Activated T-cell treated with anti-CD3 and anti-CD28 coated beads, Interleukin-2, amount 50 U/mL, for 72 hours (primary cell): ENCODE measurements at places on chromosomes 7 and 10.

- no peak for DNase-seq
Observed at GRCh38 chr10:78859769-78860168, 209.0 kb upstream of the ZMIZ1 start.

DNA sequence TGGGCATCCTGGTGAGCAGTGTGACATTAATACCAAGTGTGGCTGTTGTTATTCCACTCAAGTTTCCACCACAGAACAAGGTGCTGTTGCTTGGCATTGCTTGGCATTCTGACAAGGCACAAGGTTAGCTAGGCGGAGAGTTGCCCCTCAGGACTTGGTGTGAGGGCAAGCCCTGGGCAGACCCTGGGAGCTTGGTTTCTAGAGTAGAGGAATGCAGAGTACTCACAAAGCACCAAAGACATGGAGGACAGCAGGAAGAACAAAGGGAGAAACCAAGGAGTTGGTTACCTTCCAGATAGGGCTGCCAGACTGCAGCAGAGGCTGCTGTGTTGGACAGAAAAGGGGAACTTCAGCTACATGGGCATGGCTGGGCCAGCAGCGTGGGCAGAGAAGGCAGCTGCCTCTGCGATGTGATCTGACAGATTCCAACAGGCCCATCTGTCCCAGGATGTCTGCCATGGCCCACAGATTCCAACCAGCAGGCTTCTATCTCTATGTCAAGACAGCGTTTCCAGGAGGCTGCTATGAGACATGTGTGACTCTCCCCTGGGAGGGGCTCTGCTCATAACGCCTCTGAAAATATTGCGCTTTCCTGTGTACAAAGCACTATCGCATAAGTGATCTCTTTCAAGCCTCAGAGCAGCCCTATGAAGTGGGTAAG lies 1.8 kb downstream of the GOLGA7B start:
- peak; percentile 24 for DNase-seq

DNA sequence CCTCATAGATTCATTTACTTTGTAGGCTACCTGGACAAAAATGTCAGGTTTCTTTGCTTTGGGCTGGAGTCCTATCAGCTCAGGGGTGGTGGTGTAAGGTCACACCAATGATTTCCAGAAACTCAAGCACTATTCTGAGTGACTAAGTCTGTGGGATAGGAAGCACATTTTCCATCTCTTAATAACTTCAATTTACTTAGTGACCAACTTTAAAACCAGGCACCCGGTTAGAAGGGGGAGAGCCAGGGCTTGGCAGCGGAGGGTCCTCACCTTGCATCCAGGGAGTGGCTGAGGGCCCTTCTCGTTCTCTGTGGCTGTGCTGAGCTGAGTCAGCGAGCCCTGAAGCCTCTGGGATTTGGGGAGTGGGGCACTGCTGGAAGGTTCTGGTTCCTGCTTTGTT lies 6.7 kb downstream of the CHST3 start:
- no peak for DNase-seq

- DNase-seq: no peak
Observed at GRCh38 chr10:58544135-58544534, 31.5 kb downstream of the BICC1 start.

GRCh38 chr7:78197447-78197846 lies 398.9 kb downstream of the PHTF2 start:
- no peak for DNase-seq
